Kidney tubule cell (primary cell): ENCODE measurements at places on chromosomes 5 and 9.
A peak's percentile ranks its signal among the peaks of the same experiment; 100 is the strongest.

DNA sequence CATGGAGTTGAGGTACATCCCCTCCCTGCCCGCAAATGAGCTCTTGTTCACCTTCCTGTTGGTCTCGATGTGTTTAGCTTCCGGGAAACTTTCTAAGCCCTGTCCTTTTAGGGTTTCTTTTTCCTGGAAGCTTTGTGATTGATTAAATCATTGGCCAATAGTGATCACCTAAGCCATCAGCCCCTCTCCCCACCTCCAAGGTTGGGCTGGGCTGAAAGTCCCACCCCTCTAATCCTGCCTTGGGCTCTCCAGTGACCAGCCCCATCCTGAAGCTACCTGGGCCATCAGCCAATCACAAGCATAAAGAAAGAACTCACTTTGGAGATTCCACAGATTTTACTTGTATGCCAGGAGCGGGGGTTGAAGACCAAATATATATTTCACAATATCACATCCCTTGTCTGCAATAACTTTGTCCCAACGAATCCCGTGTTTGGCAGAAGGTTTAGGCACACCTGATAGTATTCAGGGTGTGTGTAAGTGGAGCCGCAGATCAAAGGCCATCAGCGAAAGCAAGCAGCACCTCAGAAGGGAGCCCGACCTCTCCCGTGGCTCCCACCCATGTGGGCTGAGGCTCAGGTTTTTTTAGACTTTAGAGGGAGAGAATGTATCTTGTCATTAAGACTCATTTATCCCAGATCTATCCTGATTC is 20.4 kb downstream of the ROPN1L start:
- no peak for DNase-seq

- no peak for DNase-seq
Observed at GRCh38 chr9:4266602-4267001, 33.3 kb downstream of the GLIS3 start.

DNA sequence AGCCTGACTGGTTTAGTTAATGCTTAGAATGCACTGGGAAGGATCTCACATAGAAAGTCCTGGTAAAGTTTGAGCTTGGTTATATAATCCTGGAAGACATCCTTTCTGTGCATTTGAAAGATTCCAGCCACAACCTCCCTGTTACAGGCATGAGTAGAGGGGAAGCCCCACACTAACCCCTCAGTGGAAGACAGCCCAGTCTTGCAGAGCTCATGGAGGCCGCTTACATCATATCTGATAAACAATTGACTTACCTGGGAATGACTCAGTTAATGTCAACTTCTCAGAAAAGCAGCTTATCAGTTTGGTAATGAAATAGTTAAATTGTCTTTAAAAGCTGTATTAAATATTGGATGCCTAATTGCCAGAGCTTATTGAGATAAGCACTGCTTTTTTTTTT is 28.1 kb upstream of the PDE8B start:
- DNase-seq: peak; percentile 13

DNA sequence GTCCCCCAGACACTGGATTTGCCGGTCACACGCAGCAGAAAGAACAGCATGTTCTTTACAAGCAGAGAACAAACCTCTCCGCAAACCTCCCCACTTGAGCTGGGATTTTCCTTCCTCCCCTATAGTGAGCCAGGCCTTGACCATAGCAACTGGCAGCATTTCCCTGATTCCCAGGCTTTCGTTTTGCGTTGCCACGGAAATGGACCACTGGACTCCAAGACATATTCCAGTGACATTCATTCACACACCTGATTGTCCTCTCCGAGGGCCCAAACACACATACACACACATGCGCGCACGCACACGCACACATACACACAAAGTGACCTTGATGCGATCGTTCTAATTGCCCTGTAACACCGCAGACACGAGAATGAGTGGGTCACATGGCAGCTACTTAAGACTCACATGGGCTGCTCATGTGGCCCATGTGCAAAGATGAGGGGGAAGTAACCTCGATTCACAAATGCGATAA is 80.9 kb upstream of the CPEB4 start:
- DNase-seq: no peak

GRCh38 chr9:118985851-118986250 is 383.4 kb downstream of the BRINP1 start:
- no peak for DNase-seq

GRCh38 chr5:107388141-107388861 is 282.4 kb downstream of the EFNA5 start:
- DNase-seq: peak; percentile 82

- DNase-seq: peak; percentile 69
Observed at GRCh38 chr5:171562822-171563221, 143.4 kb downstream of the FGF18 start.

- no peak for DNase-seq
Observed at GRCh38 chr5:59037041-59037440, 454.2 kb downstream of the RAB3C start.

- peak; percentile 13 for DNase-seq
Observed at GRCh38 chr9:89996773-89997172, 392.0 kb downstream of the GADD45G start.
